ENCODE measurements at places on chromosomes 2 and 18.
A peak's percentile ranks its signal among the peaks of the same experiment; 100 is the strongest.

DNA sequence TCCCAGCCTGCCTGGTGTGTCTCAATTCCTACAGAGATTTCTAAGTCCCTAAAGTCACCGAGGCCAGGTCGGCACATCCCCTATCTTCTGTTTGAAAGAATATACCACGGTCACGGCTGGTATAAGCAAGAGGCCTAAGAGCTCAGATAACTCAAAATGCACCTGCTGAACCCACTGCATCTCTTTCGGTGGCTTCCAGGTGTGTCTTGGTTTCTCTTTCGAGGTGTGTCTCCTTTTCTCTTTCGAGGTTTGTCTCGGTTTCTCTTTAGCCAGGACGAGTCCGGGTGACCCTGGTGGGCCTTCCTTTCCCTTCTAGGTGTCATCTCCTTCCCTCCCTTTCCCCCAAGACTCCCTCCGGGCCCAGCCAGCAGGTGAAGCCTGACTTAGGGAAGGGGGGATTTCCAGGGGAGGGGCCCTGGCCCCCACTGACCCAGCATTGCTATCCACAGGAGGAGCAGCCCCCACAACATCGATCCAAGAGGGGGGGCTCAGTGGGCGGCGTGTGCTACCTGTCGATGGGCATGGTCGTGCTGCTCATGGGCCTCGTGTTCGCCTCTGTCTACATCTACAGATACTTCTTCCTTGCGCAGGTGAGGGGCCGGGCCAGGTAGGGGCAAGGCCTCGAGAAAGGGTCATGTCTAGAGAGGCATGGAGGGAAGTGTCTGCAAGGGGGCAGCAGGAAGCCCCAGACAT lies 8.4 kb downstream of the ITM2C start:
- no peak for DNase-seq

GRCh38 chr2:56267415-56267788 lies 83.6 kb downstream of the CCDC85A start:
- no peak for DNase-seq

DNA sequence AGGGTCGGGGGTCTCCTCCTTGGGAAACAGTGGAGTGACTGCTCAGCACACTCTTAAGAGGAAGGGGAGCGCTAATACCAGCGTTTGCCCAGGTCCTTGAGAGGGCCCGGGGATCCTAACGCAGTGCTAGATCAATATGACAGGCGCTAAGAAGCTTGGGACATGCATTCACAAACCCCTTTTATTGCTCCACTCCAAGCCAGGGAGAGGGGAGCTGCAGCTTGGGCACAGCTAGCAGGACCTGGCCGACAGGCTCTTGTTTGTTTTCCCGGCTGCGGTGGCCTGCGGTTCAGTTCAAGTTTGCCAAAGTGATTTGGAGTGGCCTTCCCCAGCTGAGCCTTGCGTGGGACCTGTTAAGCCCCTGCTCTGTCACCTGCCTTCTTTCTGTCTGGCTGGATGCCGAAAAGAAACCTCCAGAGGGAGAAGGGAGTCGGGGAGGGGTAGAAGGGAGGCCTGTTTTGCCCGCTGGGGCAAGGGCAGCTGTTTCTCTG lies 152.1 kb downstream of the GLI2 start:
- peak; percentile 52 for DNase-seq

GRCh38 chr2:198630384-198630783 lies 826.0 kb downstream of the PLCL1 start:
- no peak for DNase-seq

Measured in NCI-H187 (cell line).